ENCODE measurements at places on chromosomes 2 and 18.

GRCh38 chr18:48007955-48008701 is 77.7 kb upstream of the SMAD2 start:
- no peak for DNase-seq

GRCh38 chr2:54455563-54456361 is at the start of gene SPTBN1:
Gene SPTBN1, plus strand, starts transcription at chr2:54456327. Its CDS starts 70,092 bp downstream, at chr2:54526419.
- peak; percentile 88 for DNase-seq

- no peak for DNase-seq
Observed at GRCh38 chr2:120432976-120433815, 87.3 kb downstream of the INHBB start.

- no peak for DNase-seq
Observed at GRCh38 chr18:51654488-51655326, 457.2 kb upstream of the MEX3C start.

GRCh38 chr18:9860682-9861081 is 25.1 kb upstream of the TXNDC2 start:
- no peak for DNase-seq

GRCh38 chr2:79327460-79327859 is 167.9 kb upstream of the REG3A start:
- no peak for DNase-seq

DNA sequence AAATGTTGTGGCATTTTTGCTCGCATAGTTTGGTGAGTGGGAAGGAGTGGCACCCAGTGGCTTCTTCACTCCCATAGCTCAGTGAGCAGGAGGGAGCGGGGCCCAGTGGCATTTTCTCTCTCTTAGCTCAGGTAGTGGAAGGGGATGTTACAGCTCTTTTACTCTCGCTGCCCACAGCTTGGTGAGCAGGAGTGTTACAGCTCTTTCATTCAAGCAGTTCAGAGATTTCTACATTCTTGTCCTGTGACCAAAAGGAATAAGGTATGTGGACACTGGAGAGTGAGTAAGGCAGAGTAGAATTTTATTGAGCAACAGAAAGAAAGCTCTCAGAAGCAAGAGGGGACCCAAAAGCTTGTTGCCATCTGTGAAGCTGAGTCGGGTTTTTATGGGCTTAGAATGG is 192.4 kb downstream of the SPAG16 start:
- DNase-seq = no peak

All from fibroblast of the aortic adventitia (primary cell).